SW480 (cell line): ENCODE measurements at places on chromosomes 5 and 9.

DNA sequence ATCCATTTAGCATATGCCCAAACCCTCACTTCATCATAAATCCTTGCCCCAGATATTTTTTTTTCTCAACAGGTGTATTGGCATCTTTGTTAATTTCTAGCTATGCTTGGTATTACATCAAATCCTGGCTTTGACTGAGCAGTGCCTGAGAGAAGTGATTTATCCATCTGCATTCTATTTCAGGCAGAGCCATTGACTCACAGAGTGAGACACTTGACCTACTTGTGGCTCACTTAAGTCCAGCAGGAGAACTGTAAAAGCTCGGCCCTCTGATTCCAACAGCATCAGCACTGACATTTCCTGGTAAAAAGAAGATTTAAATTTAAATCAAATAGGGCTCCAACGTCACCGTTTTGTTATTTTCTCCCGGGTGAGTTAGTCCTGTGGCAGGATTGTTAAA lies 93.4 kb downstream of the PLK2 start:
- no peak for DNase-seq

- no peak for DNase-seq
Measured at GRCh38 chr5:56455417-56455816, 222.3 kb upstream of the ANKRD55 start.

- no peak for DNase-seq
Measured at GRCh38 chr9:117178596-117179375, 236.1 kb downstream of the ASTN2 start.

DNA sequence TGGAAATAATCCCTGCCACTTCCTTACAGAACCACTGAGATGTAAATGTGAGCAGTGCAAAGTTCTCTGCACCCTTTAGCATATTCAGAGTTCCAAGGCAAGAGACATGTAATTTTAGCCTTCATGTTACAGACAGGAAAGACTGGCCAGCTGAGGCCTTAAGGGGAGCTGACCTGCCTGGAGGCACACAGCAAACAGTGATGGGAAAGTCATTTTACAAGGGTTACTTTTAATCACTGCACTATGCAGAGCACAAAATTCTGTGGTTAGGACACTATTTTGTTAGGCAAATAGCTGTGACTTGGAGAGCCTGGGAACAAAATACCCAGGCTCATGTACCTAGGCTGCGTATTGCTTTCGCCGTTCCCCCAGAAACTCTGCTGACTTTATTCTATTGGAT lies 30.2 kb upstream of the TNIP1 start:
- DNase-seq, result no peak

DNA sequence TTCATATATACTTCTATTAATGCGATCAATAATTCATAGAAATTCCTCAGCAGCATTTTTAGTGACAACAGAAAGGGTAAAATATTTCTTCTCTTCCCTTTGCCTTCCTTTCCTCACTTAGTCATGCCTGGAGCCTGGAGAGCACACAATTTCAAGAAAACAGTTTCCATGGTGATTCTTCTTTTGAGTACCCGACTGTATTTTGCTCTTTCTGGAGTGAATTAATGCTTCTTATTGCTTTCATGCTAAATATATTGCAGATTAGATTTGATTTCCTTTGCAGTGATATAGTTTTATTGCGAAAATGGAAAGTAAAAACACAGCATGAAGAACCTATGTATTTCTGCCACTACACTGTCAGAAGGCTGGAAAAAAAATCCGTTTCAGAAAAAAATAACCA lies 153.5 kb downstream of the PPP2R2B start:
- no peak for DNase-seq

DNA sequence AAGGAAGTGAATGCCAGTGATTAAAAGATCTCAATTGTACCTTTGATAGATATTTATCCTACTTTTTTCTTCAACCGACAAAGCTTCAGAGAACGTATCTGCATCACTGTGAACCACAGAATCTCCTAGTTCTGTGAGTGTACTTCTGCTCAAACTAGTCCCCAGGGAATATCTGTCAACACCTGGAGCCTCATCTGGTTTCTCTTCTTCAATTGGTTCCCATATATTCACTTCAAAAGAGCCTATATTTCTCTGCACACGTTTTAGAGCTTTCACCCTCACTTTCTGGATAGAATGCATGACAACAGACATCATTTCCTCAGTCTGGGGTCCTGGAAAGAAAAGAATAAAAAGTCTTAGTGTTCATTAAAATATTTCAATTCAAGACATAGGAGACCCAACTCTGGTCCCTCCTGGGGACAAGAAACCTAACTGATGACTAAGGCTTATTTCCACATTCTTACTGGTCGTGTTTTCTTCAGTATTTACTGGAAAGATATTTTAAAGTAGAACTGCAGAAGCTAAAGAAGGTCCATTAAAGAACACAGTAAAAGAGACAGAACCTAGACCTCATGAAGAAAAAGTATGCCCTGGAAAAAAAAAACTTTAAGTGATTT lies 64.3 kb downstream of the CPLANE1 start:
- no peak for DNase-seq

- no peak for DNase-seq
Measured at GRCh38 chr9:23621924-23622323, 204.1 kb downstream of the ELAVL2 start.

DNA sequence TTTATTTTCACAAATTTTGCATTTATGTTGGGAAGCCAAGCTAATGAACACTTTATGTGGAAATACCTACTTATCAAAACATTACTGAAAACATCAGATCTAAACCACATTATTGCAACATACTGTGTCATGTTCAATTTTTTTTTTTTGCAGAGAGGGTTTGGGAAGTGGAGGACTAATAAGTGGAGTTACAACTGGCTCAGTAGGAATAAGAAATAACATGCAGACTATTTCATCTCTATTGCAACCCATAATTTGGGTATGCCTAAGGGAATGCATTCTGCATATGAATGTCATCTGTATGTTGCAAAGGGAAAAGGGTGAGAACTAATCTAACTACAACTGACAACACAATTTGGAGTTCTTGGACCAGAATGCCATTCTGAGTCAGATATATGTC lies 41.8 kb downstream of the APC start:
- no peak for DNase-seq

DNA sequence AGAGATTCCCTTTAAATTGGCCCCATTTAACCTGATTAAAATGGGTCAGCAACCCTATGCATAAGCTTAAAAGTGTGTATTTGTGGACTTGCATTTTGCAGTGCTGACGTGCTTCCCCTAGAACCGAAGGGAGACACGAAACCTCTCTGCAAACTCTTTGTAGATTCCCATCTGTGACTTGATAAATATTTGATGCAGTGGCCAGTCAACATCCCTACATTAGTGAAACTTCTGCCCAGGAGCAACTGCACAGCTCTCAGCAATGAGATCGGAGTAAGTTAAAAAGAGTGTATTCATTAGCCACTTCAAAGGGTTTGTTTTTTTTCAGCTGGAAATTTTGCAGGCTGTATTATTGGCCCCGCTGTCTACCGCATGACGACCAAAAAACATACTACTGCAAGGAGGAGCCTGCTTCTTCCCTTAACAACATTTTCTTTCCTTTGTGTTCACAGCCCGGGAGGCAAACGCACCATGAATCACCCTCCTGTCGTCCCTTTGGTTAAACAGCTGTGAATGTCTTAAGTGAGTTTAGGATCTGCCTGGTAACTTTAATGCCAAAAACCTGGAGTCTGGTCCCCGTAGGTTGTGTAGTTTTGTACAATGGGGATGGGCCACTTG lies 38.0 kb upstream of the TCERG1 start:
- DNase-seq, result peak; percentile 22

- DNase-seq, result peak; percentile 97
Measured at GRCh38 chr5:132963171-132964104, at the start of gene AFF4. AFF4 (minus strand) TSS chr5:132963634; CDS start chr5:132937189, 26,445 bp downstream.

DNA sequence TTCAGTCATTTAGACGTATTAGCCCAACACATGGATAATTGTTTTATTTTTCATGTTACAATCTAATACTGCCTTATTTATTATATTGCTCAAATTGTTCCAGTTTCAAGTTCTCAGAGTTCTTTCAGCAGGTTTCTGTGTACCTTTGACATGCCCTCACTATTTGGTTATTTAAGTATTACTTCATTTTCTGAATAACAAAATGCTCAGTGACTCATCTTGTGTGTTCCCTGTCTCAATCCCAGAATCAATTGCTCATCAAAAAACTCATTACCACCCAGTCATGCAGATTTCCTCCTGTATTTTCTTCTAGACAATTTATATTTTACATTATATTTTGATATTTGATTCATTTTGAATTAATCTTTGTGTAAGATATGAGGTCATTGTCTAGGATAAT lies 562.6 kb downstream of the ANXA1 start:
- no peak for DNase-seq

DNA sequence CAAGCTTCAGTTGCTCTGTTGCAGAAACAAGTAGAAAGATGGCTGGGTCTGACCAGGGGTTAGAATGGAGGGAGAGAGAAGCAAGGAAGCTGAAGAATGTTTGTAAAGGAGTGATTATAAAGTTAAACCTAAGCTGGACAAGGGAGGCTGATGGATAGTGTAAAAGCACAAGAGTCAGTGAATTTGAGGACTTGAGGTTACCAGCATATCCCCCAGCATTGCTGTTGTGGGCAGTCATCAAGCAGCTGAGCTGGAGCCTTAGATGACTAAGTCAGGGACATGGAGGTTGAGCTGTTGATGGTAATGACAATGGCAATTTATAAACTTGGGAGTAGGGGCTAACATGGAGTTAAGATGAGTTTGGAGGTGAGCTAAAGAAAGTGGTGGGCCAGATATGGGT lies 131.5 kb downstream of the ERCC6L2 start:
- no peak for DNase-seq

- peak; percentile 9 for DNase-seq
Measured at GRCh38 chr5:88644676-88645075, 238.3 kb downstream of the MEF2C start.

GRCh38 chr5:157670662-157671591 lies at the start of gene C5orf52:
C5orf52 (plus strand) TSS chr5:157671533; CDS start chr5:157671615, 82 bp downstream.
- DNase-seq, result peak; percentile 64

GRCh38 chr5:99088309-99088708 lies 159.5 kb upstream of the CHD1 start:
- no peak for DNase-seq

DNA sequence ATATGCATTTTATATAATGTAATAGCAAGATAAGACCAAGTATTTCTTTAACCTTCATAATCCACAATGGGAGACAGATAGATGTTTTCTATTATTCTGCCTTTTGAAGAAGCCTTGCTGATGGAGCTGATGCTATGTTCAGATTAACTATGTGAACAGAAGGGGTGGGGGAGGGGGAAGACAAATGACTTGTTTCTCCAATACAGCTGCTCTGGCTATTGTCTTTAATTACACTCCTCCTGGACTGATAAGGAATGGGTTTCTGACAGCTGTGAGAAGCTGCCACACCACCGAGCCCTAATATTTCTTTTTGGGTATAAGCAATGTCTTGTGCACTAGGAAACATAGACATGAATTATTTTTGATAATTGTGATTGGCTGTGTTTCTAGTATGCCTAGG lies 62.0 kb downstream of the CAVIN4 start:
- DNase-seq, result no peak

DNA sequence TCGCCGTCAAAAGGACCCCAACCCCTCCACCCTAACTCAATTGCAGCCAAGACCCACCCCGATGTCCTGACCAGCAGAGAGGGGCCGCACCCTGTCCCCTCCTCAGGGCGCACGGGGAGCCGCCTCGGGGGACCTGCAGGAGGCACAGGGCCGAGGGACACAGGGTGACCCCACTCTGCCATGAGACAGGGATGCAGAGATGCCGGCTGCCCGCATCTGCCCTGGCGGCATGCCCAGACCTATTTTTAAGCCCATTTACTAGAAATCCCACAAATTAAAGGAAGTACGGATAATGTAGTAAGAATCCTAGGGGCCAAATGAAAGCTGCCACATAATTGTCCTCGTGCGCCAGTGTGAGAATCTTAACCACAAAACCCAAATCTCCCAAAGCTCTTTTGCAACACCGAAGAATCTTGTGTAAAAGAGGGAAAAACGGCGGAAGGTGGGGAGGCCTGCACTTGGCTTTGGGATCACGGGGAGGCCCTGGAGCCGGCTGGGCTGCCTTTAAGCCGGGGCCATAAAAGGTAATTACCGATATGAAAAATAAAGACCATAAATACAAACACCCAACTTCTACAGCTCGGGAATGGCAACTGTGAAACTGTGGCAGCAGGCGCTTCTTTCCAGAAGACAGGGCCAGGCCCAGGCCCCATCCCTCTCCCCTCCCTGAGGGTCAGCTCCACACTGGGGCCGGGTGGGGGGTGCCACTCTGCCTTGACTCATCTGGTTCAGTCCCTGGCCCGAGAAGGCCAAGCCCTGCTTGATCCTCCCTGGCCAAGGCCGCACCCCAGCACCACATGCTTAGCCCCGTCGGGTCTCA lies 35.0 kb downstream of the NACC2 start:
- DNase-seq, result no peak

- no peak for DNase-seq
Measured at GRCh38 chr5:102823441-102823874, 68.4 kb downstream of the PAM start.

DNA sequence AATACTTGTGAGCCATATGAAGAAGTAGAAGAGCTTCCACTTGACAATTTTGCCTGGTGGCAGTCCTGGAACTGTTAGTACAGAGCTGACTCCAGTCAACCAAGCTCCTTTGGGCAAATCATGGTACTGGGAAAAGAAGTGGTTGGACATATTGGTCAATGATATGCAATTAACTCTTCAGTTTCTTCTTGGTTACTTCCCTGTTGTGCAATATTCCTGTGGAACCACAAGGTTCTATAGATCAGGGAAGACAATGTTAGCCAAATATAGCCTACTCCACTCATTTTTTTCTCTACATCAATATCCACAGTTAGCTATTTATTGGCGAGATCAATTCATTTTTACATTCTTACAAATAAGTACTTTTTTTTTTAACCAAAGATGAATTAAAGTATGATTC lies 14.4 kb upstream of the GDA start:
- DNase-seq, result no peak

- no peak for DNase-seq
Measured at GRCh38 chr5:103617090-103617489, 54.5 kb upstream of the NUDT12 start.

DNA sequence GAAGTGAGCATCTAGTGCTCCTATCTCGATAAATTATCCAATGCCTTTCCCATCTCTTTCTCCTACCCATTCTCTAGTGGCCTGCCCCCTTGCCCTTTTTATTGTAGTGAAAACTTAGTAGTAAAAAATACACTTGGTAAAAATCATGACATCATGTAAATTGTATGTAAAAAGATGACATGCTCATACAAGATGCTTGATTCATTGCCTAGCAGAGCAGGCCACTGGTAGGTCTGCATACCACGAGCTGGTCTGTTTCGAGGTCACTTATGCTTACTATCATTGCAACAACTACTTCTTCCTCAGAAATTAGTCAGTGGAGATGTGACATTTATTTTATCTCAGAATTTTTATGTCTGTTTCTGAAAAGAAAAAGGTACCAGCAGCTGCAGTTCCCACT lies 177.3 kb downstream of the C9orf152 start:
- no peak for DNase-seq

DNA sequence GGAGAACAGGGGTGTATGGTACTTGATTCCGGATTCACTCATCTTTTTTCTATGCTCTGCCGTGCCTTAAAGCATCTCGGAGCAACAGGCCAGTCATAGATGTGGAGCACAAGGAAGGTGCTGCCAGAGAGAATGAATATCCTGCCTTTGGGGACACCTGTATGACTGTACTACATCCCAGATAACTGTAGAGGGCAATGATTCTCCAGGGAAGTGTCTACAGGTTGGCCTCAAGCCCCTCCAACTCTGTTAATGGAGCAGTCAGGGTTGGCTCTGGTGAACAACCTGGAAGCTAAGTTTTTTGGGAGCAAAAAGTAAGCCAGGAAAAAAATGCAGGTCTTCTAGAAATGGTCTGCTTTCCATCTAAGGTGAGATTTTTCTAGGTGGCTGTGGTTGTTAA lies 71.0 kb downstream of the NREP start:
- peak; percentile 53 for DNase-seq

- no peak for DNase-seq
Measured at GRCh38 chr5:174840435-174840834, 116.1 kb downstream of the MSX2 start.
